ENCODE measurements at places on chromosomes 12 and 14.

GRCh38 chr12:47944685-47945340, 18.6 kb upstream of the TMEM106C start:
- no peak for DNase-seq

- DNase-seq, result no peak
Measured at GRCh38 chr12:12529783-12530421, 32.8 kb downstream of the DUSP16 start.

DNA sequence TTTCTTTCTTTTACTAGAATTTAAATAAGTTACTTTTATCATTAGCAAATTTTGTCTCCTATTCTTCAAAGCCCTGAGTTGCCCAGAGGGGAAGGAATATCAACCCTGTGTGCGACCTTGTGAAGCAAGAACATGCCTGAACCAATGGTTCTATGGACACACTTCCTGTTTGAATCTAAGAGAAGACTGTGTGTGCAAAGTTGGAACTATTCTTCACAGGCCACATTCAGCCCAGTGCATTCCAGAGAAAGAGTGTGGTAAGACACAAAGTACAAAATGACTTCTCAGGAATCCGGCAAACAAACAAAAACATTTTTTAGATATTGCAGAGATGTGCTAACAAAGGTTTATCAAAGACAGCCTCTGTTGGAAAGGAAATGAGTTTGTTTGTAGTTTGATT, 90.8 kb upstream of the PTPRQ start:
- DNase-seq, result no peak

GRCh38 chr14:91860238-91860637, 7.1 kb downstream of the TC2N start:
- DNase-seq, result no peak

DNA sequence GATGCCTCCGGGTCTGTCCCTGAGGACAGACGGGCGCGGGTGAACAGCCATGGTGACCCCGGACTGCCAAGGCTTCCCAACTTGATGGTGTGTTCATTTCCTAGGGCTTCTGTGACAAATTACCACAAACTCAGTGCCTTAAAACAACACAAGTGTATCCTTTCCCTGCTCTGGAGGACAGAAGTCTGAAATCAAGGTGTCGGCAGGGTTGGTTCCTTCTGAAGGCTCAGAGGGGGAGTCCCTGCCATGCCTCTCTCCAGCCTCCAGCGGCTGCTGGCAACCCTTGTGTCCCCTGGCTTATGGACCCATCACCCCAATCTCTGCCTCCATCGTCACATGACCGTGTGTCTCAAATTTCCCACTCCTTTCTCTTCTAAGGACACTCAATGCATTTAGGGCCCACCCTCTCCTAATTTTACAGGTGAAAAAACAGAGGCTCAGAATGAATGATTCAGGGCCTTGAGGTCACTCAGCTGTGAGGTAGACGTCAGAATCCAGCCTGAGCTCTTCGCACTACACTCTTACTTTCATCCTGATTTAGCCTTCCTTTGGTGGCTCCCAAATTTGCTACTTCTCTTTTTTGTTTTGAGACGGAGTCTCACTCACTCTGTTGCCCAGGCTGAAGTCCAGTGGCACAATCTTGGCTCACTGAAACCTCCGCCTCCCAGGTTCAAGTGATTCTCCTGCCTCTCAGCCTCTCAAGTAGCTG, 45.4 kb downstream of the VCPKMT start:
- no peak for DNase-seq

- DNase-seq, result no peak
Measured at GRCh38 chr14:72023128-72024042, 91.2 kb downstream of the RGS6 start.

DNA sequence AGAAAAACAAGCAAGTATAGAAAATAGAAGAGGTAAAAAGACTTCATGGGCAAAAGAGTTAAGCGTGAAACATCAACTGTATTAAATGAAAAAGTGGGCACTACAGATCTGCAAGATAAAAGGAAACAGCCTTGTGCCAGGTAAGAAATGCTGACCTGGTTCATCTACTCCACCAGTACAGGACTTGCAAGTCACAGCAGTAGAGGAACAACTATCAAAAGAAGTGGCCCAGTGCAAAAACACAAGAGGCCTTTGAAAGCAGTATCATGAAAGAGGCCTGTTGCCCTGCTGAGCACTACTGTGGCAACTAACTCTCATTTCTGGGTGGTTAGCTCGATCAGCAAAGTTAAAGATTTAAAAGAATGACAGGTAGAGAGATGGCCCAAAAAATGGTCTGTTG, 10.5 kb downstream of the DHRS7 start:
- no peak for DNase-seq

DNA sequence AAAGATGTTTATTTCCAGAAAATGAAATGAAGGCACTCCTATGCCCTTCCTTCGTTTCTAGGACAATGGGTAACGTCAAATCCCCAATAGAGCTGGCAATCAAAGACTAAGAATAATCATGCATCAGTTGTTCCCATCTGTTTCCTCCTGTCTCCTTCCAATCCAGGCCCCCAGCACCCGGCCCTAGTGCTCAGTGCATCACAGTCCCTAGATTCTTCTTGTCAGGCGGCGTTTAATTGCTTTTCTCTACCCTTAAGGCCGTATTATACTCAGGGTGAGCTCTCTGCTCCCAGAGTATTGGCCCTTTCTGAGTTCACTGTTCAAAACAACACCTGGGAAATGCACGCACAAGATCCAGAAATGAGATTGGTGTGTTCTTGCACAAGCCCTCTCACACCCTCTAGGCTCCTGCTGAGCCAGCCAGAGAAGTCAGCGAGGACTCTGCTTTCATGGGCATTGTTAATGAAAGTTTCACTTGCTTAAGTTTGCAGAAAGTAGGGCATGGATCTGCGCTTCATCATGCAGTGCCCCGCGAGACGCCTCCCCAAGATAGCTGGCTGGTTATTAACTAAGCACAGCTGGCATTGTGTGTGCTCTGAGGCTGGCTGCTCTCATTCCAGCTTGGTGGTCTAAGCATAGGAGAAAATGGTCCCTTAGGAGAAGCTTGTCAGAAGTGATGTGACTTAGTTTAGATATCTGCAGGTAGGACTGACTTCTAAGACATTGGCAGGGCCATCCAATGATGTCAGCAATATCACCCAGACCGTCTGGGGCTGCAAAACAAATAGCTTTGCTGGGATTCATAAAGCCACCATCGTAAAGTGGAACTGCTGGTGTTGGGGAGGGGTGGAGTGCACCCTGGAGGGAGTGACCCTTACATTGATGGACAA, 28.7 kb downstream of the CRACR2A start:
- peak; percentile 9 for DNase-seq

GRCh38 chr14:61925043-61925442, 162.8 kb downstream of the SNAPC1 start:
- DNase-seq, result no peak

DNA sequence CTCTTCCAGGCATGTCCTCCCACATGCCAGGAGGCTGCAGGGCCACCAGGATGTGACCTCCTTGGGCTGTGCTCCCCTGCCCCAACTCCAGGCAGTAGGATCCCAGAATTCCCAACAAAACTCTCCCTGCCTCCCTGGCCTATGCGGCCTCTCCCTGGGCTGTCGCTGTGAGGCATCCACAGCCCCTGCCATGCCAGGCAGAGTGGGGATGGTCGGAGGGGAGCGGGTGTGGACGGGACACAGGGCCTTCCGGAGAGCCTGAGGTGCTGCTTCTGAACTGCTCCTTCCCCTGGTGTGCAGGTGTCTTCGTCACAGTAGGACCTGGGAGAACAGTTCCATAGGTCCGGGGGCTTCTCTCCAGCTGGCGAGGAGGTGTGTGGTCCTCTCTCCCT, 18.3 kb downstream of the GPR132 start:
- DNase-seq, result no peak

DNA sequence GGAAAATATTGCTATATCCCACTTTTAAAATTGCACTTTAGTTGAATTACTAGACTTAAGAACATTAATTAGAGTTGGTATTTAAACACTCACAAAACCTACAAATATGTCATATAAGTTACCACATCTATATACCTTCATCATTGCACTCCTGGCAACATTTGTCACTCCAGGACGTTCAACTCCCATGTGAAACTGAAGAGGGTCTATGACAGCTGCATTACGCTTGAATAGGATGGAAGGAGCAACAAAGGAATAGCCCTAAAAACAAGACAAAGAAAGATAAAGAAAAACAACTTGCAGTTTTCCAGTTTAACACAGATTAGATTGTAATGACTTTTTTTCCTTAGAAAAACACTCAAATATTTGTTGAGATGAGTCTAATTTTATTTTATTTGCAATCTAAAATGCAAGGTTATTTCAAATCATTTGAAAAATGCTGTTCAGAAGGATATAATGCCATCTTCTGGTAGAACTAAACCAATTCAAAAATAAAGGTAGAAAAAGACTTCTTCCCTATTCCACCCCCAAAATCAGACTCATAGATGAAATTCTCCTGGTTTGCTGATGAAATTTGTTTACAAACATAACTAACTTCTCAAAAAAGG, 84.3 kb upstream of the TTC7B start:
- peak; percentile 30 for DNase-seq
